ENCODE measurements at places on chromosomes 4 and X.

- DNase-seq, result no peak
Measured at GRCh38 chr4:2849267-2850152, 5.9 kb downstream of the ADD1 start.

GRCh38 chr4:112213856-112214255 lies 17.7 kb upstream of the AP1AR start:
- peak; percentile 60 for DNase-seq

- DNase-seq, result no peak
Measured at GRCh38 chrX:48003367-48003757, 427 bp downstream of the ZNF182 start.

DNA sequence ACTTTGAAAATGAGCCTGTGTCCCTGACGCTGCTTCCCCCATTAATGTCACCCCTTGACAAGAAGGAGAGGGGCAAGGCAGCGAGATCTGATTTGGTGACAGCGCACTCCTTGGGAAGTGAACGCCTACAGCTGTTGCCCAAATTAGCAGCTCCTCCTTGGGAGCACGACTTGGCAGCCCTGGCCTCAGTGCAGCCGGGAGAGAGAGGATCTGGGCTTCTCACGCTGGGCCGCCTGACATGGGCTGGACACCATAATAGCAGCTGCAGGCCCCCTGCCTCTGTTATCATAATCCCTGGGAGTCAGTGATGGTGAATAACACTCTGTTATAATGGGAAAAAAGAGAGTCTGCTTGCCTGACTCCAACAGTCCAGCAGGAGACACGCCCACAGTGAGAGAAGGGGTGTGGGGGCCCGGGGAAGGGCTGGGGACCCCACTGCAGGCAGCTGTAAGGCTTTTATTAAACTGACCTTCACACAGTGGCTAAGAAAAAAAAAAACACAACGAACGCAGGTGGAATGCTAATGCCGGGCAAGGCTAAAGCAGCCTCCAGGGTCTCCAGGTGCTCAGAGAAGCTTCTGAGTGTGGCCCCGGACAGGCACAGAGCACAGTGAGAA lies 73.3 kb downstream of the PSAPL1 start:
- DNase-seq, result no peak

GRCh38 chr4:144174401-144175067 lies 34.0 kb upstream of the GYPA start:
- peak; percentile 13 for DNase-seq

DNA sequence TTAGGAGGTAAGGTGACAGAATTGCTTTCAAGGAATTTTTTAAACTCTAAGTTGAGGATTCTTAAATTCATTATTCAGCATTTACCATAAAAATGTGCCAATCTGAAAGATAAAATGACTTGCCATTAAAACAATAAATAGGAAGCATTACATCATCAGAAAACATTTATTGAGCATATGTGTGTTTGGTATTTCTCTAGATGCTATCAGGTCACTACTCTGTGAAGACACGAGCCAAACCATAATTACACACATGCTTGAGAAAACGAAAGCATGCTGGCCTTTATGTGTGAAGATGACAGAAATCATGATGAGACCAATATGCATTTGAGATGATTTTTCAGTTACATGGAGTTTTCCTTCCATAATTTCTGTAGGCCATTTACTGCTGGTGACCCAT lies 12.3 kb upstream of the IL21 start:
- no peak for DNase-seq

DNA sequence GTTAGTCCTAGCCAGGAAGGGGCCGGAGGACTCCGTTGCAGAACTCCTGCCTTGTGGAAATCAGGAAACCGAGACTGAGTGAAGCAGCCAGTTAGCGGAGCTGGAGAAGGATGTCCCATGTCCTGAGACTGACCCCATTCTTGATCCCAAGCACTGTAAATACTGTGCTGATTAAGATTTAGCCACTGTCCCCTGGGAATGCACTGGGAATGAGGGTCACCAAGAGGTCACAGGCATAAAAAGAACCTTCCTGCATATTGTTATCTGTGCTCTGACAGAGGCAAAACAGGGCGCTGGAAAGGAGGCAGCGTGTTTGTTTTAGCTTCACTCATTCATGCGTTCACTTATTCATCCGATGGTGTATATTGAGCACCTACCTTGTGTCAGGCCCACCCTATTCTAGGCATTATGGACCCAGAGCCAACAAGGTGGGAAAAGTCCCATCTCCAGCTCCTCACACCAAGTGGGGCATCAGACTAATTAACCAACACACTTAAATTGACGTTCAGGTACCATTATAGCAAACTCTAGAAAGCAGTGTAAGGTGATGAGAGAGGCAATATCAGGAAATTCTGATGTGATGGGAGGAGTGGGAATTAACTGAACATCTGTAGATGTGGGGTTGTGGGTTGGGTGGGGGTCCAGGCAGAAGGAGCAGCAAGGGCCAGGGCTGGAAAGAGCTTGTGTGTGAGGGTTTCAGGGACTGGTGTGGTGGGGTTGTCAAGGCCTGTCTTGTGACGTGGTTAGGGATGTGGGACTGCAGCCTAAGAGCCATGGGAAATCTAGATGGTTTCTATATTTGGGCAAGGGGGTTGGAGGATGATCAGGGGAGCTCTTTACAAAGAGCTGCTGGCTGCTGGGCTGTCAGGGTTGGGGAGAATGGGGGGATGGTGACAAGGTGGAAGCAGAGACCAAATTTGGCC lies 10.6 kb upstream of the SLC2A9 start:
- DNase-seq, result no peak

GRCh38 chr4:687048-687970 lies 1.6 kb downstream of the SLC49A3 start:
- DNase-seq, result peak; percentile 78

DNA sequence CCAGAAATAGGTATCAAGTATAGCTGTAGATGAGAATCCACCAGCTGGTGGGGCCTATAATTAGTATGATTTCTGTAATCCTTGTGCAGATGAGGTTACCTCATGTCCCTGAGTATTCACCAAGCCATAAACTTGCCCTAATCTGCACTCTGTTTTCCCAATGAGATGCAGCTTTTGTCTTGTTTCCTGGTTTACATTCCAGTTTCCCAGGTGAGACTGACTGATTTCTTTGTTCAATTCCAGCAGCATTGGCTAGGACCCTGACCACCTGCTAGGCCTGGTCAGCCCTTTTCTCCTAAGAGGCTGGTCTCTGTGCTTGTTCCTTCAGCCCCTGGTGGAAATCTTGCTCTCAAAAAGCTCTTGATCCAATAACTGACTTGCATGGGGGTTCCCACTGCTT lies 44.6 kb downstream of the GABRB1 start:
- no peak for DNase-seq

DNA sequence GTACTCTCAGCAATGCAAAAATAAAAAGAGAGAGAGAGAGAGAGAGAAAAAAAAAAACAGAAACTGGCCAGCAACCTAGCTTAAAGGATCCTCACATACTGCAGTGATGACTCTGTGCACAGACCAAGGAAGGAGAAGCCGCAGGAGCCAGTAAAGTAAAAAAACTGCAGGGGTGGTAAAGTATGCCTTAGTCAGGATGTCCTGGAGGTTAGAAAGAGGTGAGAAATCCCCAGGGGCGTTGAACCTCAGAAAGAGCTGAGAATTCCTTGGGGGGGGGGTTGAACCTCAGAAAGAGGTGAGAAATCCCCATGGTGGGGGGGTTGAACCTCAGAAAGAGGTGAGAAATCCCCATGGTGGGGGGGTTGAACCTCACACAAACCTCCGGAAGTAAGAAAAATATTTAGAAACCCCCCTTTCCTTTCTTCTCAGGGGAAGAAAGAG lies 48.0 kb downstream of the MAGEA9 start:
- no peak for DNase-seq

GRCh38 chr4:124534131-124534530 lies 178.4 kb downstream of the ANKRD50 start:
- DNase-seq, result no peak

DNA sequence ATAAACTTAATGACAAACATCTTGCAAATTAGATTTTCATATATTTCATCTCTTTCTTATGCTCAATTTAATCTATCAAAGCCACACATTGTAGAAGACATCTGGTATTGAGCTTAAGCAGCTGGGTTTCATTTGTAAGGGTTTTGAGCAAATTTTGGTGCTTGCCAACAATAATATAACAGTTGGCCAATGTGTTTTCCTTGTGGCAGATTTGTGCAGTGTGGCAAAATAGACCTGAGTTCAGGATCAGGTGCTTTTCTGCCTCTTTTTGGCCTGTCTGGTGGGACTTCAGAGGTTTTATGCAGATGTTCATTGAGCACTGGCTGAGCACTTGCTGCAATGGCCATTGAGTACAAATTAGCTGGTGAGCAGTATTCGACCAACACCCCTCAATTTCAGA lies 301.9 kb downstream of the BMPR1B start:
- DNase-seq, result no peak

DNA sequence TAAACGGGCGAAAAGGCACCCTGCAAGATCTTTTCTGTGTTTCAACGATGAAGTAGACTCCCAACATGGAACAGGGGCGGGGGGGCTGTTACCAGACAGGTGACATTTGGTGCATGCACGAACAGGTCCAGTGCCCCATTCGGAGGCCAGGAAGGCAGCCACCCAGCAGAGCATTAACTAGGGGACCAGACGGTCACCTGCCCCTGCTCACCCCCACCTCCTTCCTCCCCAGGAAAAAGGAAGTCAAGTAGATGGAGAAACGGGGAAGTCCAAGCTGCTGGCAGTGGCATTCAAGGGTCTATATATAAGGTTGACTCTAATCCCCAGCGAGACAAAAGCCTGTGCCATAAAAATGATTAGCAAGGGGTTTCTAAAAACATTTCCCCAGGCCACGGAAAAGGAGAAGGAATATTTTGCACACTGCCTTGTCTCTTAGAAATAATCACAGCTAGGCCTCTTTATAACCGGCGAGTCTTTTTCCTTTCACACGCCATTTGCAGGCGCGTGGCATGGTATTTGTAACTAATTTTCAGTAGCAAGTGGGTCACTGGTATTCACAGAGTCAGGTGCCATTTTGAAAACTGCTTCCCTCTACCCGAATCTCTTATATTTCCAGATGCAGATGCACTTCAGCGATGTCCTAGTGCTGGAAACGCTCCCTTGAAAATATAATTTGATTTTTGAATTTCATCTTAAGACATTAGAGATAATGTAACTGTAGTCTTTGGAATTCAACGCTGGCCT lies 1.2 kb upstream of the TMSB4X start:
- no peak for DNase-seq

DNA sequence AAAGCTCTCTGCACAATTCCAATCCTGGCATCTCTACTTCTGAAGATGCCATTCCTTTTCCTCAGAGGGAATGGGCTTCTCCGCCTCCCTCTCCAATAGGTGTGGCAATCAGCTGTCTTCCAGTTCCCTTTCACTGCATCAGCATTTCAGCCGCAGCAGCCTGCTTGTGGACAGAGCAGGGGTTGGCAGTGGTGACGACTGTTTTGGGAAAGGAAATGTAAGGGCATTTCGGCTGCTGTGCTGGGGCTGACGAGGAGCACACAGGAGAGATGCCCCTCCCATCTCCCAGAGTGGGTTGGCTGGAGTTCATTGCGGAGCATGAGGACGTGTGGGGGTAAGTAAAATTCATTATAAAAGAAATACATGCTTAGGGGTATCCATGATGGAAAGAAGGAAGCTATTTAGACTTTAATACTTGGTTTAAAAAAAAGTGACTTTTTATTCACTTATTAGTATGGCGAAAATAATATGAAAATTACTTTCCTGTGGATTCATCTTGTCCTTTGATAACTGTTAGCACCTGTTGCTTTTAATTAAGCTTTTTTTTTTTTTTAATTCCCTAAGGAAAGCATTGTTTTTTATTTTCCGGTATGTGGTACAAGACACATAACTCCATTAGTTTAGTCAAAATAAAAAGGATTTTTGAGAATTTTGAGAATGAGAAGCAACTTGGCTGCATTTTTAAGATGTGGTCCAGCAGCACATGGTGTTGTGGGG lies at the start of gene LIMCH1:
Gene LIMCH1, plus strand, starts transcription at position 141 of the 717 bp plus-strand sequence. CDS start 67,839 bp downstream, outside the sequence.
- no peak for DNase-seq

DNA sequence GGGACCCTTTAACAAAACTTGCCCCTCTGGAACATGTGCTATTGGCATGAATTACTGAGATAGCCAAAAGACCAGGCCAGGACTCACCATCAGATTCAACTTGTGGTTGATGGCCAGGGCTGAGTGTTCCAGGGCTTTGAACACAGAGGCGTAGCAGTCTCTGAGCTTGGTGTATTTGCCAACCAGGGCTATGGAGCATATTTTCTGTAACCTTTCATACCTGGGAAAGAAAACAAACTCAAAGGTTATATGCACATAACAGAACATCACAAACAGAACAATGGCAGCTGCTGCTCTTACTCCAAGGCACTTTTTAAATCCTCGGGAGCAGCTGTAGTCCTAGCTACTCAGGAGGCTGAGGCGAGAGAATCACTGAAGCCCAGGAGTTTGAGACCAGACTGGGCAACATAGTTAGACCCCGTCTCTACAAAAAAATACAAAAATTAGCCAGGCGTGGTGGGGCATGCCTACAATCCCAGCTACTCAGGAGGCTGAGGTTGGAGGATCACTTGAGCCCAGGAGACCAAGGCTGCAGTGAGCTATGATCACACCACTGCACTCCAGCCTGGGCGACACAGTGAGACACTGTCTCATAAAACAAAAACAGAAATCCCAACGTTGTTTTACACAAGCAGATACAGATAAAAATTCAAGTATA lies 29.3 kb downstream of the CTPS2 start:
- DNase-seq, result no peak

Data from HS-5 (cell line).